Cardiac ventricle fibroblast (primary cell): ENCODE measurements at places on chromosomes 5 and 9. TPM values are rescaled to one million over a fixed set of nuclear protein-coding genes. Genes with fewer than 3 reads are reported as not detected.

IL12B gene
- total RNA-seq = not detected in 2 replicates

POU4F3 gene
- total RNA-seq = not detected in 2 replicates

SPINK1 gene
- not detected in 2 replicates for total RNA-seq

ANKRD31 gene
- total RNA-seq = under 0.01 and 0.05 TPM in 2 replicates

ANXA2R gene
- 2.5 and 3.6 TPM in 2 replicates for total RNA-seq

C5orf46 gene
- not detected in 2 replicates for total RNA-seq

SOHLH1 gene
- not detected in 2 replicates for total RNA-seq

PCDHB10 gene
- 0.56 and 1.2 TPM in 2 replicates for total RNA-seq

SEMA4D gene
- total RNA-seq = 0.10 and 0.62 TPM in 2 replicates

TTC23L gene
- total RNA-seq = 0.19 TPM in 1 of 2 replicates, not detected in the other

PCDHA1 gene
- total RNA-seq = 0.05 TPM in 1 of 2 replicates, not detected in the other

CDHR2 gene
- not detected in 2 replicates for total RNA-seq

FOXB2 gene
- total RNA-seq = not detected in 2 replicates

ALDH1A1 gene
- 1.6 and 3.5 TPM in 2 replicates for total RNA-seq

DNAH5 gene
- 0.05 and 0.12 TPM in 2 replicates for total RNA-seq

LCN9 gene
- total RNA-seq = not detected in 2 replicates

RELL2 gene
- 0.44 and 1.9 TPM in 2 replicates for total RNA-seq

PLPPR1 gene
- not detected in 2 replicates for total RNA-seq

DTWD2 gene
- 1.1 and 2.1 TPM in 2 replicates for total RNA-seq

SPATA31D4 gene
- not detected in 2 replicates for total RNA-seq

NOXA1 gene
- 0.12 TPM in 1 of 2 replicates, not detected in the other for total RNA-seq

CTSL gene
- total RNA-seq = 658 and 701 TPM in 2 replicates

PRSS3 gene
- total RNA-seq = 2.7 and 3.3 TPM in 2 replicates

PAPPA gene
- total RNA-seq = 78.9 and 80.3 TPM in 2 replicates

PCDHB9 gene
- total RNA-seq = 0.56 and 1.0 TPM in 2 replicates

ZNF462 gene
- total RNA-seq = 9.5 TPM in 2 replicates

ZNF782 gene
- 0.87 and 1.5 TPM in 2 replicates for total RNA-seq

PDZD2 gene
- 3.7 and 6.8 TPM in 2 replicates for total RNA-seq

WHRN gene
- total RNA-seq = 1.5 and 2.9 TPM in 2 replicates

KIF4B gene
- not detected in 2 replicates for total RNA-seq

C9orf85 gene
- 12.1 and 15.9 TPM in 2 replicates for total RNA-seq

GABRA1 gene
- total RNA-seq = not detected in 2 replicates

PSMD5 gene
- total RNA-seq = 25.6 and 26.3 TPM in 2 replicates

TAF9 gene
- total RNA-seq = 37.3 and 39.1 TPM in 2 replicates

ADRA1B gene
- 0.83 and 1.7 TPM in 2 replicates for total RNA-seq

PTGES gene
- 7.4 and 8.9 TPM in 2 replicates for total RNA-seq

ADAMTS13 gene
- total RNA-seq = 2.2 and 3.4 TPM in 2 replicates

FBP1 gene
- total RNA-seq = not detected in 2 replicates

RPP25L gene
- 21.7 and 30.3 TPM in 2 replicates for total RNA-seq

INSL4 gene
- total RNA-seq = not detected in 2 replicates

OLFM1 gene
- 3.7 and 5.4 TPM in 2 replicates for total RNA-seq

ZNF484 gene
- 7.5 and 7.7 TPM in 2 replicates for total RNA-seq

TMOD1 gene
- total RNA-seq = 0.06 and 0.39 TPM in 2 replicates

TMEM174 gene
- not detected in 2 replicates for total RNA-seq
